ENCODE measurements at places on chromosomes 16 and 17.

- no peak for DNase-seq
These were observed 3.6 kb downstream of the CDC6 start for GRCh38 chr17:40291281-40291664.

DNA sequence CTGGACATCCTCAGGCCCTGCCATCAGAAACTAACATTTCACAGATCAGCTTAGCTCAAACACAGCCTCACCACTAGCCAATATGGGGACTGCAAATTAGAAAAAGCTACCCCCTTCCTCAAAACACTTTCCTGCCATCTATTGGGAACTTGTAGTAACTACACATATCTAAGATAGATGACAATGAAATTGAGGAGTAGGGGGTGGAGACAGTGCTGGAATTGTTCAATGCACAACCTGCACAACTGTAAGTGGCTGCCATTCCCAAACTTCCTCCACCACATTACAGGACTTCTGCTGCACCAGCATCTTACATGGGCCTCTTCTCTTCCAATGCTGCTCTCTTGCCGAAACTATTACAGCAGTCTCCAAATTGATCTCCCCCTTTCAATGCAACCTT is 21.9 kb downstream of the AIPL1 start:
- no peak for DNase-seq

DNA sequence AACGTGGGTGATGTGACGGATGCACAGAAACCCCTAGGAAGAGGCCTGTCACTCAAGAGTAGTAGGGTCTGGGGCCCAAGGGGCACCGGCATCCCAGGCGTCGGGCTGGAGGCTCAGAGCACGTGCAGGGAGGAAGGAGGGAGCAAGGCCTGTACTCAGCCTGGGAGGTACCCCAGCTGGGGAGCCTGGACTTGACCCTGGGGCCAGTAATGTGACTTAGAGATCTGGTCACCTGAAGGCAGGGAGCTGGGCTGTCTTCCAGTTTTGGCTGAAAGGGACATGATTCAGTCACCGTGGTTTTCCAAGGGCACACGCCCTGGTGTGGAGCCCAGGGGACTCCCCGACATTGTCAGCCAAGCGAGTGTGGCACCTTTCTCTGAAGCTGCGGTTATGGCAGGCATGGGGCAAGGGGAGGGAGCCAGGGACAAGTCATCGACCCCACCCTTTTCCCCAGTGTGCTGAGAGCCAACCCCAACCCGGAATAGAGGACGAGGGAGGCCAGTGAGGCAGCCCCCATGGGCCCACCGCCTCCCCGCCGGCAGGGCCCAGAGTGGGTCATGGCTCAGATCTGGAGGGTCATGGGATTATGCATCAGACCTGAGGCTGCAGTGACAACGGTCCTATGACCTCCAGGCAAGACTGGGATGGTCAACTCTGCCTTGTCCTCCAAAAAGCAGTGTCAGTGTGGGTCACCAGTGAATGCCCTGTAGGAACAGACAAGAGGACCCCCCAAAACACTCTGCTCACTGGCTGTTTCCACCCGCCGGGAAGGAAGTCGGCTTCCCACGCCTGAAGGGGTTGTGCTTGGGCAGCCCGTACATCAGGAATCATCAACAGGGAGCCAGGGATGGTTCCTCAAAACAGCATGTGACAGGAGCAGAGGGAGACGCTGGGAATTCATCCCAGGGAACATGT is 41.9 kb downstream of the MEAK7 start:
- no peak for DNase-seq

GRCh38 chr17:46811978-46812583 is 6.4 kb downstream of the WNT3 start:
- DNase-seq: no peak

GRCh38 chr17:78716292-78716691 is 65.8 kb downstream of the CYTH1 start:
- DNase-seq: no peak

- no peak for DNase-seq
These were observed 11.6 kb downstream of the ZFPM1 start for GRCh38 chr16:88464447-88465318.

DNA sequence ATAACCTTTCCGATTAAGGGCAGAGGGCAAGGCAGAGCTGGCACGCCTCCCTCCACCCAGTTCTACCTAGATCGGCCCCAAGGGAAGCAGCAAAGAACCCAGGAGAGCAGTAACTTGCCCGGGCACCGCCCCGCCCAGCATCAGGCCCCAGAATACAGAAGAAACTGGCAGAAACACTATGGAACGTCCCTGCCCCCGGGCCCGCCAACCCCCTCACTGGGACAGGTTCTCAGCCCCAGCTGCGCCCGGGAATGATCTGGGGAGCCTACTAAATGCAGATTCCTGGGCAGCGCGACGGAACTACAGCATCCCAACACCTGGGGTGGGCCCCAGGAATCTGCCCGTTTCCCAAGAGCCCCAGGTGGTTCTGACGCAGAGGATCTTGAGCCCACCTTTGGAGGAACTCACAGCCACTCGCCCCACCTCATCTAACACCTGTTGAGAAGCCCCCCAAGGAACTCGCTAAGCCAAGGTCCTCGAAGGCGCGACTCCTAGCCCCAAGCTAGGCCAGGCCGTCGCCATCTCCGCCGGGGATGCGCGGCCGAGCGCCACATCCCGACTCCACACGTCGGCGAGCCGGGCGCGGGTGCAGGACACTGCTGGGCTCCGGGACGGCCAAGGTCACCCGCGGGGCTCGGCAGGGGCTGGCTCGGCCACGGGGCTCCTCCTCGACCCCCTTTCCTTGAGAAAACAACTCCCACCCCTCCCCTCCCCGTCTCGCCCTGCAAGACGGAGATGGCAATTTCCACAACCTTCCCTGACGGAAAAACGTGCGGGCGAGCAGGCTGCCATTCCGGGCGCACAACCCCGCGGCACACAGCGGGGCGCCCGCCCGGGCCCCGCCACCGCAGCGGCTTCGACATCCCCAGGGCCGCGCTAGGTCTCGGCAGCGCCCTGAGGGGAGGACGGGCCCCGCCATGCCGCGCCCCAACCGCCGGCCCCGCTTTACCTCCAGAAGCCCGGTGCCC is 913 bp downstream of the CDIP1 start:
- no peak for DNase-seq

DNA sequence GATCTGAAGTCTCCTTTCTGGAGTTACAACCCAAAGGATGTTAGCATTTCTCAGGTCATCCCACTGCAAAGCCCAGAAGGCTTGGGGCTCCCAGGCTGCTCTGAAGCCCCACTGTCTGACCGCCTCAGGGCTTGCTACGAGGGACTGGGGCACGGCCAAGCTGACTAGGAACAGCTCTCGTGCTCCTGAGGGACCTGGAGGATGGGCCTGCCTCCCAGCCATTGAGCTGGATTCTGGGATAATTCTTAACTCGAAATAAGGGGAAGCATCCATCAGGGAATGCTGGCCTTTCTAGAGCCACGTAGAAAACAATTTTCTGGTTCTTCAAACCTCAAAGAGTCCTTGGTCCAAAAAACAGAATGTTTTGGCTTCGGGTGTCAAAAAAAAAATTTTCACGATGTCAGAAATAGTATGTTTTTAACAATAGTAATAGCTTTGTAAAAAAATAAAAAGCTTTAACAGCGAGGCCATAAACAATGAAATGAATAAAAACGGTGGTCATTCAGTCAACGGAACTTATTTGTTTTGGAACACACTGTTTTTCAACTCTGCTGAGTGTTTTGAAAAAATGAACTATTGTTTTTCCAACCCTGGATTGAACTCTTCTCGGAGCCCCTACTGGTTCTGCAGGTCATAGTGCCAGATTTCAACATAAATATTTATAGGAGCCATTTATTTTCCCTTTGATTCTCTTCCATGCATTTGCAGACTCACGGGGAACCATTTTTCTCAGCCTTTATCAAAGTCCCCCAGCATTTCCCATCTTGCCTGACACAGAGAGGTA is 16.4 kb upstream of the HERPUD1 start:
- DNase-seq: no peak

- no peak for DNase-seq
These were observed 18.8 kb downstream of the CDC42EP4 start for GRCh38 chr17:73293031-73293430.

DNA sequence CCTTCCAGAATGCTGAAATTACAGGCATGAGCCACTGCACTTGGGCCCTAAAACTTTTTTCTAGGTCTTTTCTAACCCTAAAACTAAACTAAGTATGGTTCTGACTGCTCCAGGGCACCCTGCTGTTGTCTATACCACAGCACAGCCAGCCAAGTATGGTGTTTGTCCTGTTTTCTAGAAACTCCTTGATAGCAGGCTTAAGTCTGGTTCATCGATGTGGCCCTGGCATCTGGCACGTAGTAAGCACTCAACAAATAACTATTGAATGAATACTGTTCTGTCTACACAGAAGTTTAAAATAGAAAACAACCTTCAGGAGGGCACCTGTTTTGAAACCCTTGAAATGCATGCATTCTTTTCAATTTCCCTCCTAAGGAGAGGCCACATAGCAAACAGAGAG is 44.5 kb upstream of the AKAP1 start:
- no peak for DNase-seq

DNA sequence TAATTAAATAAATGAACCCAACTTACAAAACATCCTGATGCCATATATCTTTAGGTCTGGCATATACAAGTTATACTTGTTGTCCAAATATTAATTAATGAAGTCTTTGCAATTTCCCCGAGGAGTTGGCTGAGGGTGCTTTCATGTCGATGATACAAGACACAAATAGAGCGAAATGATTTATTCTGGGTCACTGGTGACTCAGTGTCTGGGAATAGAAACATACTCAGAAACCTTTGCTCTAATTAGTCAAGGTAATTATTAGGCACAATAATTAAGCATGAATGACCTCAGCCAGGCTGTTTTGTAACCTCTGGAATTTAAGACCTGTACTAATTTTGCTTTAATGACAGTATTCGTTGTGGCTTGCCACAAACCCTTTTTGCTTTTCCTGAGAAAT is 37.0 kb upstream of the HAPSTR1 start:
- DNase-seq: no peak

GRCh38 chr16:88922114-88922825 is 54.7 kb downstream of the CBFA2T3 start:
- DNase-seq: no peak

- DNase-seq: no peak
These were observed 4.4 kb upstream of the BAHCC1 start for GRCh38 chr17:81390873-81391255.

DNA sequence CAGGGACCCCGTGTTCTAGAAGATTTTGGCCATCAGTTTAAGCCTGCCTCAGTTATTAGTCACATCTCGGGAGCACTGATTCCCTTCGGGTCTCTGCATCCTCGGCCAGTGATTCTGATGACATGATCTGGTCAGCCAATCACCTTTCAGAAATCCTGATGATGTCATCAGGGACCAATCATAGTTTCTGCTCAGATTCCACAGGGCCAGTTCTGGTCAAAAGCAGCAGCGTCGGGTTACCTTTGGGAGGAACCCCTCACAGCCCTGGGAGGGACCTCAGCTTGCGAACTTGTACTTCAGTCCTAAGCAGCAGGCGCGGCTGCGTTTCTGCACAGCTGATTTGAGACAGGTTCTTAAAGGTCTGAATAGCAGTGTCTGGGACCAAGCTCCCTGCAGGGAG is 13.9 kb downstream of the KDM8 start:
- DNase-seq: no peak

DNA sequence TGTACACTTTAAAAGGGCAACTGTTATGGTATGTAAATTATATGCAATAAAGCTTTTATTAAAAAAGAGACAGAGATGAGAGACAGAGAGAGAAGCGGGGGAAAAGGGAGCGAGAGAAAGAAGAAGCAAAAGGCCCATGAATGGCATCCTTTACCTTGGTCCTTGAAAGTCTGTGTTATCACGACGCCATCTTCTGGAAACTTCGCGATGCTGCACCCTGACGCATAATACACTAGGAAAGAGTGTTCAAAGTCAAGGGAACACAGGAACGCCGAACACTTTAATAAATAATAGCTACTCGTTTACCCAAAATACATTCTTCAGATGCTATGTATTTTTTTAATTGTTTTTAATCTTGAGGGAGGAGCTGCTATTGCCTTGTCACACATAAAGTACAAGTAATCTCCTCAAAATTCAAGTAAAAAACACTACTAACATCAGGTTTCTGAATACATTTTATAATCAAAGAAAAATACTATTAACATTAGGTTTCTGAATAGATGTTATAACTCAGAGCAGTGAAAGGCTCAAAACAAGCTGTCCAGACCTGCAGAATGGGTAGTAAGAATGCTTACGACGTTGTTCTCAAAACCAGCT is 23.0 kb upstream of the SLC38A8 start:
- DNase-seq: no peak

DNA sequence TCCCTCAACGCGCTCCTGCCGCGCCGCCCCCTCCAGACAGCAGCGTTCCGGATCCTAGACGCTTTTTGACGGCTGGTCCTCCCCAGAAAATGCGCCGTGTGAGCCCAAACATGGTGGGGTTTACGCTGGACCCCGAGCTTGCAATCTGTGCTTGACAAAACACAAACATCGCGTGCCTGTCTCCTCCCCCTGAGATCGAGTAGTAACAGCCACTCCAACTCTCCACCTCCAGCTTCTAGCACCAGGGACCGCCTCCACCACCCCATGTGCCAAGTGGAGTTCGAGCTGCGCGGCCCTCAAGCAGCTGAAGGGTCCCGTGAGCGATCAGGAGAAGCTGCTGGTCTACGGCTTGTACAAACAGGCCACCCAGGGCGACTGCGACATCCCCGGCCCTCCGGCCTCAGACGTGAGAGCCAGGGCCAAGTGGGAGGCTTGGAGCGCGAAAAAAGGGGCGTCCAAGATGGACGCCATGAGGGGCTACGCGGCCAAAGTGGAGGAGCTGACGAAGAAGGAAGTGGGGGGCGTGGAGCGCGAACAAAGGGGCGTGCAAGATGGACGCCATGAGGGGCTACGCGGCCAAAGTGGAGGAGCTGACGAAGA is 656 bp upstream of the GEMIN4 start:
- no peak for DNase-seq

- DNase-seq: no peak
These were observed 604.5 kb downstream of the WWOX start for GRCh38 chr16:78703936-78704335.

GRCh38 chr17:50304781-50305404 is 30.6 kb downstream of the TMEM92 start:
- DNase-seq: no peak
